ENCODE measurements at places on chromosomes 12 and 14.

DNA sequence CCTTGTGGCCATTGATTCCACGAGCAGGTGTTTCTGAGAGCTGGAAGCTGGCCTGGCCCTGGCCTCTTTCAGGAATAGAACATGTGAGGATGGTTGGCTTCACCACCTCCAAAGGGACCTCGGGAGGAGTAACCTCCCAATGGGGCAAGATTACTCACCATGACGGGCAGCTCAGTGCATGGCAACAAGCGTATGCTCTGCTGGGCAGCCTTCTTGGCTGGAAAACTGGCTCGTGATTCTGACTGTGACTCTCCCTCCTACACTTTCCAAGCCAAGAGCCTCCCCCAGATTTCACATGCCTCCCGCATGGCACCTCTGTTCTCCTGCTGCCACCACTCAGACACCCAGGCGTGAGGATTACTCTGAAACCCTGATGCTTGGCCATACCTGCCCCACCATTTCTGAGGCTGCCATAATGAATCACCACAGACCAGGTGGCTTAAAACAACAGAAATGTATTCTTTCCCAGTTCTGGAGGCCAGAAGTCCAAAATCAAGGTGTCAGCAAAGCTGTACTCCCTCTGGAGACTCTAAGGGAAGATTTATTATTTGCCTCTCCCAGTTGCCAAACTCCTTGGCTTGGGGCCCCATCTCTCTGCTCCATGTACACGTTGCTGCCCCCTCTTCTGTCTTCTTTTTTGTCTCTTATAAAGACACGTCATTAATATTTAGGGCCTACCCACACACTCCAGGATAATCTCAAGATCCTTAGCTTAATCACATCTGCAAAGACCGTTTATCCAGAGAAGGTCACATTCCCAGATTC, 215.9 kb downstream of the CHST11 start:
- no peak for DNase-seq

GRCh38 chr14:72545411-72546311, 348.2 kb downstream of the DPF3 start:
- no peak for DNase-seq

- no peak for DNase-seq
These were observed 39.0 kb downstream of the SLCO1B1 start for GRCh38 chr12:21169878-21170472.

DNA sequence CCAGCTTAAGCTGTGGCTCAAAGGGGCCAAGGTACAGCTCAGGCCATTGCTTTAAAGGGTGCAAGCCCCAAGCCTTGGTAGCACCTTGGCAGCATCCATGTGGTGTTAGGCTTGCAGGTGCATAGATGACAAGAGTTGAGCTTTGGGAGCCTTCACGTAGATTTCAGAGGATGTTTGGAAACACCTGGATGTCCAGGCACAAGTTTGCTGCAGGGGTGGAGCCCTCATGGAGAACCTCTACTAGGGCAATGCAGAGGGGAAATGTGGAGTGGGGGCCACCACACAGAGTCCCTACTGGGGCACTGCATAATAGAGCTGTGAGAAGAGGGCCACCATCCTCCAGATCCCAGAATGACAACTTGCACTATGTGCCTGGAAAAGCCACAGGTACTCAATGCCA, 37.9 kb downstream of the GLIPR1L2 start:
- no peak for DNase-seq

GRCh38 chr14:87873741-87874140, 119.2 kb downstream of the GALC start:
- DNase-seq = no peak

DNA sequence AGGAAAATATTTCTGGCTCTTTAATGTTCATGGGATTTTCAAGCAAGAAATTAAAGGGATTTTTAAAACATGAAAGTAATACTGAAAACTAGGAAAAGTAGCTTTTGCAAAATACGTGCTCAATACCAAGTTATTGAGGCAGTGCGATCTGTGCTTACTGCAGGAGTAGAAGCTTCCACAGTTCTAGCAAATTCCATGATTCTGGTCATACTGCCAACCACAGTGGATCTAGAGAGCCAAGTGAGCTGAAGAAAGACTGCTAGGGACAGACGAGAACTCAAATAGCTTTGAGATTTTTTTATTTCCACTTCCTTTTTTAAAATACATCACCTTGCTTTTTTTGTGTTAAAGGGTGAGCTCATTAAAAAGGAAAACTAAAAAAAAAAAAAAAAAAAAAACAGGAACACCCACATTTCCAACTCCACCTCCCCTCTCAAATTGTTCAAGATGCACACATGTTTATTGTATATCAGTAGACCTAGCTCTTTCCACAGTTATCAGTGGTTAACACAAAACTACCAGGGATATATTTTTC, 26.2 kb downstream of the EGLN3 start:
- no peak for DNase-seq

- no peak for DNase-seq
These were observed 7.7 kb downstream of the GATC start for GRCh38 chr12:120453977-120454376.

- DNase-seq = no peak
These were observed 375.0 kb downstream of the TRHDE start for GRCh38 chr12:72647139-72647538.

DNA sequence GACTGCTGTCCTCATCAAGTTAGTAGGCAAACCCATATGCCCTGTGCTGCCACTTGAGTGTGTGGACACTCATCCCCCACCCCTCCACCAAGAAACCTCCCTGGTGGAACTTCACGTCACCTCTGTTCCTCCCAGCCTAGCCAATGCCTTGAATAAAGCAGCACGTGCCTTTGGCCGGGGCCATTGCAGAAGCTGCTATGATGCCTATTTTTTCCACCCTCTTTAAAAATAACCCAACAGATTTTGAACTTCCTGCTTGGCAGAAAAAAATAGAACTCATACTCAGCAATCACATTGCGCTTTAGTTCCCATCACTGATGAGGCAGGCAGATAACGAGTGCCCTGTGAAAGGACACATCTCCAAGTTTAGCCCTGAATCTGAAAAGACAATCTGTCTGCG, 23.1 kb upstream of the PWP1 start:
- no peak for DNase-seq

DNA sequence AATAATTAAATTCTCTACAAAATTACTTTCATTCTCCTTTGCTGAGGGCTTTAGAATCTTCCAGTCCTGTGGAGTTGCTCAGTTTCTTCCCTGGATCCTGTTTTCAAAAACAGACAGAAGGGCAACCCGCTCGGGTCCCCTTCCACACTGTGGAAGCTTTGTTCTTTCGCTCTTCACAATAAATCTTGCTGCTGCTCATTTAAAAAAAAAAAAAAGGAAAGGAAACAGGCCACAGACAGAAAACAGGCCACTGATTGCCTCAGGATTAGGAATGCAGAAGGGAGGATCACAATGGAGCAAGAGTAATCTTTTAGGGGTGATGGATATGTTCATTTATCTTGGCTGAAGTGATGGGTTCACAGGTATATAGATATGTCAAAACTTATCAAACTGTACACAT, 29.5 kb upstream of the HIGD1C start:
- DNase-seq = no peak

DNA sequence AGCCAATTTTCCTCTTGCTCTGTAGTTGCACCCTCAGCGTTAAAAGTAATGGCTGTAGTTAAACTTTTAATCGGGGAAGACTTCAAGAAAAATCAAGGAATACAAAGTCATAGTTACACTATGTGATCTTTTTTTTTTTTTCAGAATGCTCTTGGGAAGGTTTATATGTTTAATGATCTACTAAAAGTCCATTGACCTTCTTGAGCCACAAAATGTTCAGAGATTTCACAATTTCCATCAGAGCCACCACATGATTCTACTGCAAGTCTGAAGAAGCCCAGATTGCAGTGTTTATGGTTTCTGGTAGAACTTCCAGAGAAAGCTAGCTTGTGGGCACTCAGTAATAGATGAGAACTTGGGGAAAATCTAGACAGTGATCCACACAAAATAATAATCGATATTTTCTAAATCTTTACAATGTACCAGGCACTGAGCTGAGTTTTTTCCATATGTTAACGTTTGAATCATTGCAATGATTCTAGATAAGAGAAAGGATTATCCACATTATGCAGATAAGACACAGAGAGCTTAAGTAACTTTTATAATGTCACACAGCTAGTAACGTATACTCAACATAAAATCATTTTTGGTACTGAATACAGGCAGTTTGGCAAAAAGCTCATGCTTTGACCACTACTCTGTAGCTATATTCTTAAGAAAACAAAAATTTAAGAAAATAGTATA, 38.3 kb downstream of the GYS2 start:
- no peak for DNase-seq

GRCh38 chr12:72380441-72380840, 108.3 kb downstream of the TRHDE start:
- no peak for DNase-seq

DNA sequence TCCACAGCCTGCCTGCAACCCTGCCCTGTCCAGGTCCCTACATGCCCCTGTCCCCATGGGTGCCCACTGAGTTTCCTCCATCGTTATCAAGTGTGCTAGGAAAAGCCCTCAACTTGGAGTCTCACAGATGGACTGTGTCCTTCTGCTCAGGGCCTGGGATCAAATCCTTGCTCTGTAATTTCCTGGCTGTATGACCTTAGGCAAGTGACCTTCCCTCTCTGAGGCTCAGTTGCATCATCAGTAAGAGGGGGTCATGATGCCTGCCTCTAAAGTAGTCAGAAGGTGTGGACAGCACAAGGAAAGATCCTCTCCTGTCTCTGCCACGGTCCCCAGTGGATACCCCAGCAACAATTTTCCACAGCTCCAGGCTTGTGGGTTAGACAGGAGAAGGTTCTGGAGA, 22.2 kb downstream of the RASAL1 start:
- DNase-seq = no peak

DNA sequence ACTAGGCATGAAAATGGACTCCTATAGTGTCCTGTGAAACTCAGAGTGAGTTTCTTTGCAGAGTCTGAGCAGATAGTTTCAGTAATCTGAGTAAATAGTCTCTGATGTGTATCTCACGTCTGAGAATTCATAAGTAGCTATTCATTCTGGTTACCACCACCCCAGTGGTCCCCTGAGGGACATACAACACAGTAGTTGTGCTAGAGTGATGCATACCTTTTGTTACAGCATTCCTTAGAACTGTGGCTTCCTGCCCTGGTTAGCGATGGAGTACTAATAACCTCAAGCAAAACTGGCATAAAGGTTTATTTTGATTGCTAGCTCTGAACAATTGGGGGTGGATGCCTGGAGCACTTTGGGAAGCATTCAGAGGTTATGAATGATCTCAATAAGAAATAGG, 114.7 kb downstream of the DAAM1 start:
- no peak for DNase-seq

DNA sequence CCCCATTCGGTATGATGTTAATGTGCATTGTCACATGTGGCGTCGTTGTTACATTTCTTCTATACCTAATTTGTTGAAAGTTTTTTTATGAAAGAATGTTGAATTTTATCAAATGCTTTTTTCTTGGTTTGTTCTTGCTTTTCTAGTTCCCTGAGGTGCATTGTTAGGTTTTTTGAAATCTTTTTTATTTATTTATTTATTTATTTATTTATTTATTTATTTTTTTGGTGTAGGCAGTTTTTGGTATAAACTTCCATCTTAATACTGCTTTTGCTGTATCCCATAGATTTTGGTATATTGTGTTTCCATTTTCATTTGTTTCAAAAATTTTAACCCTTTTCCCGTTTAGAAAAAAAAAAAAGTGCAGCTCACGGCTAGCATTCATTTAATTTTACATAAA, 121.1 kb upstream of the HMGA2 start:
- DNase-seq = no peak

DNA sequence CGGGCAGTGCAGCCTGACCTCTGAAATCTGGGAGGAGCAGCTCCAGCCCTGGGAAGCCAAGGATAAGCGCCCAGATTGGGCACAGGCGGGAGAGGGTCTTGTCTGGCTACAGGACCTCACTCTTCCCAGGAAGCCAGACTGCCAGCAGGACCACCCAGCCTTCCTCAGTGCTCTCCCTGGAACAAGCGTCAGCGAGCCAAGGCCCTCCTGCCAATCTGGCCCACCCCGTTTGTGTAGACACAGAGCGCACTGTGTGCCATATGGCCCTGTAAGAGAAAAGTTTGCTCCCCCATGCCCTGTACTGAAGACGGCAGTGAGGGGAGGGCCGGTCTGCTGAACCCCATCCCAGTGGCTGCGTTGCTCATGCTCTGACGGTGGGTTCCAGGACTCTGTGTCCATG, 1.2 kb upstream of the C14orf180 start:
- no peak for DNase-seq

DNA sequence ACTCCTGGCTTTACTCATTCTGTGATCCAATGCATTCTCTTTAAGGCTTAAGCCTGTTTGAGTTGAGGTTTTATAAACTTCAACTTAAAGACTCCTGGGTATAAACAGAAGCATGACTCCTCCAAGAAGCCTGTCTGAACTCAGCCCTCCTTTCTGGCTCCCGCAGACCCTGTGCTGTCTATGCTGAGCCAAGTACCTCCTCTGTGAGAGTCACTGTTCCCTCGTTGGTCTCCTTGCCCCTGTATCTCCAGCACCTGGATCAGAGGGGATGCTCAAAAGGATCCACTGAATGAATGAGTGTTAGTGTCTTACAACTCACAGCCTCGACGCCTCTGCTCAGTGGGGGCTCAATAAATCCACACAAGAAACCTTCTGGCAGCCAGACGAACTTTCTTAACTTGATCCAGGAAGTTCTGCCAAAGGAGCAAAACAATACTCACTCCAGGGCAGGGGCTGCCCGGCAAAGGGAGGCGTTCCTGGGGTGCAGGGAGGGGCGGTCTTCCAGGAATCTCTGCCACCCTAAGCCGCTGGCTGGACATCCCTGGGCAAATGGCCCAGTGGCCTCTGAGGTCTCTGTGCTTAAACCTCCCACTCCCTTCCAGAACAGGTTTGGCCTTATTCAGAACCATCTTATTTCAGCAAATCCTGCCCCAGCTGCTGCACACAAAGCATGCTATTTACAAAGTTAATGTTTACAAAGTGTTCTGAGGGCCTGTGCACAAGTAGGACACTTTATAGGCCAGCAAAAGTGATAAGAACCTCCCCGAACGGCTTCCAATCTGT, 32.9 kb downstream of the MAP1LC3B2 start:
- no peak for DNase-seq

DNA sequence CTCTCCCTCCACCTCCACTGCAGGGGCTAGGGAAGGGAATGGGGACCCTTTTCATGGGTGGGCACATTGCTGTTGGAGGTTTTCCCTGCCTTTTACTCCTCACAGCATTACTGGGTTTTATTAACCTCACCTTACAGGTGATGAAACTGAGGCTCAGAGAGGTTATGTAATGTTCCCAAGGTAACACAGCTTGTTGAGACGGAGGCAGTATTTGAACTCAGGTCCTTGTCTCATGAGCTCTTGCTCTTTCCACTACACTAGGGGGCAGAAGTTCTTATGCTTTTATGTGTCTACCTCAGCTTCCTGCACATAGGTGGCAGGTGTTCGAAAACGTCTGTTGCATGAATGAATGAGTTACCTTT, 11.7 kb downstream of the CISTR start:
- no peak for DNase-seq

- no peak for DNase-seq
These were observed 1021.9 kb downstream of the LRFN5 start for GRCh38 chr14:42628602-42629001.

DNA sequence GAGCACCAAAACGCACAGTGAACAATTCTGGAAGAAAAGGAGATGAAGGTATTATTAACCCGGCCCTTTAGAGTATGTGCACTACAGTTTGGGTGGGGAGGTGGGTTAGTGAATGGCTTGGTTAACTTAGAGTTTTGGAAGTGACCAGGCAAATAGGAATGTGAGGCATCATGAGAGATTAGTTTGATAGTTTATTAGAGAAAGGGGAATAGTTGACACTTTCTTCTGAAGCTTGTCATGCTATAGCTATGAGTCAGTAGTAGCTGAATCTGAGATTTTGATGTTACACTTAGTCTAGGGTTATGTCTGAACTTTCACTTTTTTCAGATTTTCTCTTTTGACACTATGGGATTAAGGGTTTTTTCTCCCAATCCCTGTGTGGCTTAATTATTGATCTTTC, 567.2 kb downstream of the SNAPC1 start:
- DNase-seq = no peak

All from stimulated activated CD8-positive, alpha-beta memory T cell treated with anti-CD3 and anti-CD28 coated beads, Interleukin-12 subunit alpha, Interleukin-12 subunit beta, amount 100 ng/mL, for 1 hour (primary cell).